ENCODE measurements at places on chromosomes 3 and 15.

GRCh38 chr3:12579905-12580304, 23.0 kb downstream of the MKRN2 start:
- no peak for DNase-seq

GRCh38 chr3:82558081-82558480, 796.6 kb upstream of the GBE1 start:
- no peak for DNase-seq

GRCh38 chr15:66831801-66832390, 129.9 kb downstream of the SMAD6 start:
- no peak for DNase-seq

- no peak for DNase-seq
Measured at GRCh38 chr3:24793896-24794295, 299.2 kb upstream of the THRB start.

- DNase-seq = no peak
Measured at GRCh38 chr3:157155591-157155990, 4.4 kb downstream of the CCNL1 start.

DNA sequence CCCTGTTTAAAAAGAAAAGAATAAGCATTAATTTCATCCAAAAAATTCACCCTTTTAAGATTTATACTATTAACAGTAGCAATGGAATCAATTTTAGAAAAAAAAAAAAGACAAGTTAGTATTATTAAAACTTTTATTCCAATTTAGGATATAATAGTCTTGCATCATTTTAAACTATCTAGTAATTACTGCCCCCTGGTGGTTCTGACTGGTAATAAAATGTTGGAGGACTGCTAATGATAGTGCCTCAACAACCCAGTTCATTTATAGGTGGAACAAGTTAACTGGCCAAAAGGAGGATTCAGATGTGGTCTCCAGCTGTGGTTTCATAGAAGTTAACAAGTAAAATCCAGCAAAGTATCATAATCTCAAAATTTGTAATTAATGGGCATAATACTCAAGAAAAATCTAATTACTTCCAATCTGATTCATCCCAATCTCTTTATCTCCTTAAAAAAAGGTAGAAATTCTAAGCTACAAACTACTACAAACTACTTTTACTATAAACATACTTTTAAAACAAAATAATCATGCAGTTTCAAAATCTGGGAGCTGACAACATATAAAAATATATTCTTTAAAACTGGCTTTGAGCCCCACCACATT, 30.7 kb upstream of the WDR49 start:
- DNase-seq = peak; percentile 88

GRCh38 chr3:97971679-97972567, at the start of gene RIOX2:
RIOX2 (minus strand) TSS chr3:97972431; CDS start chr3:97967593, 4,838 bp downstream.
- peak; percentile 77 for DNase-seq

DNA sequence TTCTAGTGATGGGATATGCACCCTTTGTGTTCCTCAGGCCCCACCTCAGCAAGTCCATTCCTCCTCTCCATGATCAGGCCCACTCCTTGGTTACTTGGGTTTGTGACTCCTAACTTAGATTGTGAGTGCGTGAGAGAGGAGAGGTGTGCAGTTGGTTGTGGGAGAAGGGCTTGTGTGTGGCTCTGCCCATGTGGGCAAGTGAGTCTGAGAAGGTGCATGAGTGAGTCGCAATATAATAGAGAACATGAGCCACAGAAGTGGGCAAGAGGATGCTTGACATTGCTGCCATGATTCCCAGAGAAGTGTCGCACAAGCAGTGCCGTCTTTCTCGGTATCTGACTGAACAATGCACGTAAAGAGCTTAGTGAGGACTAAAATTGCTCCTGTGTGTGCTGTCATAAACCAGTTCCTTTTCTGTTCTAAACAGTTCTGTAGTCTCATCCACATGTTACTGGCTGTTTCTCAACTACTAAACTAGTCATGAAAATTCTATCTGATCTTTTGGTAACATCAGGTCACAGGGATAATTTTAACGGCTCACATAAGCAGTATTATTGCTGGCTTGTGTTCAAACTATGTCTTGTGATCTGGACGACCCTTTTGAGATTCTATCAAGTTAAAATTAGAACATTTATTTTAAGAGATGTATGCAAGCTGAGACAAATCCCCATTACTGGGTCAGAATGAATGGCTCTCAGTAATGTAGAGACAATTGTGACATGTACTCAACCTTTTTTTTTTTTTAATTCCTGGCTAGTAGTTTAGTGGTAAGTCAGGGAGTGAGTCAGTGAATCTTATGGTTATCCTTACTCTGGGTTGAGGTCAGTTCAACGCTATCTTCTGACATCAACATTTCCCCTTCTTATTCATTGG, 25.6 kb downstream of the GYG1 start:
- no peak for DNase-seq

DNA sequence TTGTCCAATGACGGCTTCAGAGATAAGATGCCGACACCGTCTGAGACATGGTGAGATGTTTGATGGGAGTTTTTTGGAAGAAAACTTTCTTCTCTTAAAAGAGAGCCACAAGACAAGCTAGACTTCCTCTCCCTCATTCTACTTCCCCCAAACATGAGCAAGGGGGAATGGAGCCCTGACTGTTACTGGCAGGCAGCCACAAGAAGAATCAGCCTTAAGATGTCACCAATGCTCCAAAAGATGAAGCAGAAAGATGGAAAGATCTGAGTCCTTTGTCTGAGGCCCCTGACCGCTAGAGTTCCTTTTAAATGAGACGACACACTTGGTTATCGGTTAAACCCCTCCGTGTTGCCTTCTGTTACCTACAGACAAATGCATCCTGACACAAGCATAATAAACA, 108.7 kb downstream of the ST8SIA2 start:
- DNase-seq = no peak

GRCh38 chr3:52092891-52093290, 36.5 kb upstream of the DUSP7 start:
- no peak for DNase-seq

- peak; percentile 66 for DNase-seq
Measured at GRCh38 chr3:11643201-11643603, 513 bp downstream of the VGLL4 start.

- DNase-seq = no peak
Measured at GRCh38 chr15:22880068-22880980, 41.9 kb downstream of the NIPA2 start.

DNA sequence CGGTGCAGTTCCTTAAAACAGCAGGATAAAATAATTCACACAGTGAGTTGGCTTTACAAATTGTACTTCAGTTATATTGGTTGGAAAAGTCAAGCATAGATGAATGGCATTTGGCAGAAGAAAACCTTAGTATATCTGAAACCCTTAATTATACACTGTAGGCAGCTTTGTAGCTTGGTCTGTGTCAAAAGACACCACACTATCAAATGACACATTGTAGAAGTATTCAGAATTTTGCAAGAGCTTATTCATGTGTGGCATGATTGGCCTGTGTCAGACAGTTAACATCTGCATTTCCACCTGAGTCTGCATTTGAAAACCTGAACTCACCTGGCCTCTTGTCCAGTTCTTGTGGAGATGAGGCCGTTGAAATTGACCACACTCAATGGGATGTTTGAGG, 13.8 kb downstream of the TMEM266 start:
- DNase-seq = no peak

DNA sequence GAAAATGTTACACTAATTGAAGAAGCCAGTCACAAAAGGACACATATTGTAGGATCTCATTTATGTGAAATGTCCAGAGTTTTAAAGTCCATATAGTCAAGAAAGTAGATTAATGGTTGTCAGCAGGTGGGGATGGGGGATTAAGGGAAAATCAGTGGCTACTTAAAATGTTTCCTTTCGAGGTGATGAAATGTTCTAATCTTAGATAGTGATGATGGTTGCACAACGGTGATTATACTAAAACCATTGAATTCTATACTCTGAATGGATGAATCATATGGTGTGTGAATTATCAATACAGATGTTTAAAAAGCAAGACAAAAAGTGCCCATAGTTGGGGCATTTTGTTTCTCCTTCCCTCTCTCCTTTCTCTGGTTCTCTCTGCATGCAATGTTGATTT, 164.6 kb downstream of the ATG7 start:
- no peak for DNase-seq

GRCh38 chr15:81253846-81254245, 57.2 kb downstream of the IL16 start:
- DNase-seq = no peak

GRCh38 chr3:15475161-15475560, 46.3 kb downstream of the COLQ start:
- no peak for DNase-seq

DNA sequence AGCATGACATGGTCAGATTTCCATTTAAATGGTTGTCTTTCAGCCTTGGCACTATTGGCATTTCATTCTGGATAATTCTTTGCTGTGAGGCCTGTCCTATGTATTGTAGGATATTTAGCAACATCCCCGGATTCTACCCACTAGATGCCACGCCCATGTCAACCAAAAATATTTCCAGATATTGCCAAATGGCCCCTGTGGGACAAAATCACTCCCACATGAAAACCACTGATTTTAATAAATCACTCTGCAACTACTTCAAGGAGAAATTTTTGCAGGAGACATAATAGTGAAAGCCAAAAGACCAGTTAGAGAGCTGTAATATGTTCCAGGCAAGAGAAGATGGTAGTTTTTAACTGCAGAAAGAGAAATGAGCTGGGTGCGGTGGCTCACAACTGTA, 55.9 kb upstream of the RARB start:
- DNase-seq = no peak

GRCh38 chr3:23270423-23270822, 67.3 kb downstream of the UBE2E2 start:
- DNase-seq = no peak

- DNase-seq = no peak
Measured at GRCh38 chr3:195845483-195845882, 33.8 kb upstream of the MUC4 start.

- DNase-seq = no peak
Measured at GRCh38 chr3:106144030-106144429, 275.2 kb upstream of the CBLB start.

- no peak for DNase-seq
Measured at GRCh38 chr3:30098653-30099455, 507.5 kb upstream of the TGFBR2 start.

DNA sequence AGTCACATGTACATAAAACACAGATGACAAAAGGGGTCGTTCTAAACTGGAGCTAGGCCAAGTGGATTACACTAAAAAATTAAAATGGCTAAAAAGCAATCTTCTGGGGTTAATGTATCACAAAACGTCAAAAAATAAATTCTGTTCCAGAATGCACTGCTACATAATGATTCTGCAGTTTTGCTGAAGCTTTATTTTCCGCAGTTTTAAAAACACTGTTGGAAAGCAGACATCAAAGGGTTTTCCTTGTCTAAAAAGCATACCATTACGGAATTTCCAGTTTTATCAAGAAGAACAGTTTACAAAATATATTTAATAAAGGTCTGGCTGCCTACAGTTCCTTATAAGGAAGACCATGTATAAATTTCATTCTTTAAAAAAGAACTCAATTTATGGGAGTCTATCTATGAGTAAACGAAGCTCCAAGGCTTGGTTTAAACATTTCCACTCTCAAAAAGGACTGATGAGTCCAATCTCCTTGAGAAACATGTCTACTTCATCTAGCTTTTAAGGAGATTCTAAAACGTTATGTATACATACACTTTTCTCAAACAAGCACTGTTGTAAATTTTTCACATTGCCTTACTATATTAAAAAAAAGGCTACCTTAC, 1.3 kb downstream of the DMXL2 start:
- DNase-seq = no peak

- no peak for DNase-seq
Measured at GRCh38 chr3:14899993-14900618, 47.3 kb upstream of the NR2C2 start.

All from hematopoietic multipotent progenitor cell treated with erythropoietin and hydrocortisone succinate and interleukin-3 and kit ligand, for 8 days (in vitro differentiated cells).